ENCODE measurements at places on chromosomes 4 and X.

GRCh38 chr4:108570993-108571569, 49.3 kb upstream of the RPL34 start:
- no peak for DNase-seq

DNA sequence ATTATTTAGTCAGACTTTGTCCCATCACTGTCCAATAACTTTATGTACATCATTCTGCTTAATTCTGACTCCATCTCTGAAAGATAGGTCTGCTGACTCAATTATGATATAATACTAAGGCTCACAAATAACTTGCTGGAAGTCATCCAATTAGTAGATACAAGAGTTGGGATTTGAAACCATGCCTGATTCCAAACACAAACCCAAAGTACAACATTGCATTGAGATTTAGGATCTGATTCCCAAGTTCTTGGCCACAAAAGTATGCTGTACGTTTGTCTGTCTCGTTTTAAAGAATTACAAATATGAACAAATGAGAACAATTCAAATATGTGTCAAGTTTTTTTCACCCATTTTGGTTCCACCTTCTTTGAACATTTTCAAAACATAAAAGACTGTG, 108.8 kb downstream of the AMELX start:
- DNase-seq = no peak

- no peak for DNase-seq
These were observed 106.8 kb upstream of the RAI2 start for GRCh38 chrX:17967888-17968287.

- no peak for DNase-seq
These were observed 16.9 kb downstream of the PLP1 start for GRCh38 chrX:103793545-103793940.

GRCh38 chr4:89463341-89463740, 155.7 kb upstream of the GPRIN3 start:
- DNase-seq = no peak

DNA sequence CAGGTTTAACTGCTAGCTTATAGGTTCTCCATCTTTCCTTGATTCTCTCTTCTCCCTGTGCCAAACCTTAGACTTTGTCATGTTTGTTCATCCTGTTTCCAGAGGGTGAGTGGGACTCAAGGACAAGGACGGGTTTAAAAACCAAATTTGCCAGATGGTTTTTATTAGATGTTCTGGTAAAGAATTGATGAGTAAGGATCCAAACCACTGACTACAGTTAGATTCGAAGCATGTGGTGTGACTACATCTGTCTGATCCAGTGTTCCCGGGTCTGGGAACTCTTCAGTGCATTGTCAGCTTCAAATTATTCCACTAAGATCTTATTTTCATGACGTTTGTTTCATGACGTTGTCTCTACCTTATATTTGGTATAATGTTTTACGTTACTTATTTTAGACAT, 37.5 kb downstream of the MTMR1 start:
- no peak for DNase-seq

- no peak for DNase-seq
These were observed 60.6 kb downstream of the OPHN1 start for GRCh38 chrX:68372665-68373064.

DNA sequence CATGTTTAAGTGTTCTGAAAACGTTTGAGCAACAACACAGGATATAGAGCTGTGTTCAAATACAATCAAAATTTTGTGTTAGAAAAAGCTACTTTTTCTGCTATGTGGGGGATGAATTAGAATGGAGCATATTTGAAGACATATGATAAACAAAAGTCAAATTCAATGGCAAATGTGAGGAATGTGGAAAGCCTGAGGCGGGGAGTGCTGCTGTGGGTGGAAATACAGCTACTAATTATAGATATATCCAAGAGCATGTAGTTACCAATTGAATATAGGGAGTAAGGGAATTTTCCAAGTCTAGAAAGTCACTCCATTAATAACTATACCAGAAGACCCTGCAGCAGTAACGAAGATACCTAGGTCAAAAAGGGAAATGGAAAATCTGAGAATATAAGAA, 2370.4 kb upstream of the TENM3 start:
- no peak for DNase-seq

DNA sequence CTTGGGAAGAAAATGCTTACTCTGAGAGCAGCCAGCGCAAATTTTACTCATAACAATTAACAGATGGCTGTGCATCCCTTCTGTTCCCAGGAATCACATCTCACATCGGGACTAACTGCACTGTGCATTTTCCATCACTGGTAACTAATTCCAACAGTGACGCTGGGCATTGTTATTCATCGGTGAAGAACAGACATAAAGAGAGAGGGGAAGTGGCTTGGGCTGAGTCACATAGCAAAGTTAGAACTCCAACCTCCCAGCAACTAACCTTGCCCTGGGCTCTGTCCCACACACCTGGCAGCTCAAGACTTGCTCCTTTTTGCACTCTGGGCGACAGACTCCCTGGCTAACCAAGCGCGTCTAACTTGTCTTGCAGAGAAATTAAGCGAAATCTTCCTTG, 6.4 kb upstream of the LONRF3 start:
- no peak for DNase-seq

DNA sequence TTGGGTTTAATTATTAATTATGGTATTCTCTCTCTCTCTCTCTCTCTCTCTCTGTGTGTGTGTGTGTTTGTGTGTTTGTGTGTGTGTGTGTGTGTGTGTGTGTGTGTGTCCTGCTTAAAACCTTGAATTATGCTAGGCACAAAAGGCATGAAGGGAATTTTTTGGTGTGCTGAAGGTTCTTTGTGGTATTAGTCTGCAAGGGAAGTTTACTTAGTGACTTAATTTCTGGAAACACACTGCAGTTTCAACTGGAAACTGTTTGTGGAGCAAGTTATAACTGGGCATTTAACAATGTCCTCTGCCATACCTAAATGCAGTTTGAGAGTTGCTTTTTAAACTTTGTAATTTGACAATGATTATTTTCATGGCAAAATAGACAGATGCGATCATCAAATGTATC, 111.7 kb downstream of the FRMPD4 start:
- DNase-seq = no peak

GRCh38 chrX:129071390-129071789, 451.9 kb downstream of the SMARCA1 start:
- DNase-seq = no peak

DNA sequence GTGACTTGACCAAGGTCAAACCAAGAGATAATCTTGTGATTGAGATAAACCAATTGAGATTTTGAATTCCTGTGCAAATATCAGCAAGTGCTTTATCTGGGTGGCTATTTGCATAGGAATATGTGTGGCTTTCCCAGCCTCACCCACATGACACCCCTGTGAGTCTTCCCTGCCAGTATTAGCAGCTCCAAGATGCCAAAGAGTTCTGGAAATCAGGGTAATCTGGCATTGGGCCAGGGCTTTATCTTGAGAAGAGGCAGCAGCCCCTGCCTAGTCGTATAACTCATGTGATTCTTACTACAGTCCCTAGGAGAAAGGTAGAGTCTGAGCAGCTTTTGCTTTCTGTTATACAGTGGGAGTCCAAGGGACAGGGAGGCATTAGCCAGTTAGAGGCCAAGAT, 87.7 kb downstream of the RLIM start:
- no peak for DNase-seq

- DNase-seq = no peak
These were observed 1905.4 kb downstream of the C4orf33 start for GRCh38 chr4:131001371-131001770.

- DNase-seq = no peak
These were observed 173.7 kb downstream of the GPAT3 start for GRCh38 chr4:83709627-83710026.

GRCh38 chr4:55159851-55160250, 34.5 kb upstream of the KDR start:
- no peak for DNase-seq

GRCh38 chrX:153909024-153909979, 4.8 kb downstream of the AVPR2 start:
- DNase-seq = no peak

- DNase-seq = no peak
These were observed 150.6 kb downstream of the GATB start for GRCh38 chr4:151610229-151610628.

DNA sequence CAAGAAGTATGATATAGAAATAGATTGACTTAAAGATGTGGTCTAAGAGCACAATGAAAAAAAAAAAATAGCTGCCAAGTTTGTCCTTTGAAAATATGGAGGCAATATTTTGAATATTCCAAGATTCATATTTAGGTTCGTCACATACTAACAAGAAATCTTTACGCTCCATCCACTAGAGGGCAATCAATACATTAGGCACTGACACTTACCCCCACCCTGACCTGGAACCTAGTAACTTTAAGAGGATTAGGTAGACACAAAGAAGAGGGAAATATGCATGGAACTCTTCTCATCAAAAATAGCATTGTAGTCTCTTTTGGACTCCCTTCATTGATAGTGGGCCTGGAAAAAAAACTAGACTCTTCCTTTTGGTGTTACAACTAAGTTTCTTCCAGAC, 1108.1 kb downstream of the PCDH19 start:
- no peak for DNase-seq

DNA sequence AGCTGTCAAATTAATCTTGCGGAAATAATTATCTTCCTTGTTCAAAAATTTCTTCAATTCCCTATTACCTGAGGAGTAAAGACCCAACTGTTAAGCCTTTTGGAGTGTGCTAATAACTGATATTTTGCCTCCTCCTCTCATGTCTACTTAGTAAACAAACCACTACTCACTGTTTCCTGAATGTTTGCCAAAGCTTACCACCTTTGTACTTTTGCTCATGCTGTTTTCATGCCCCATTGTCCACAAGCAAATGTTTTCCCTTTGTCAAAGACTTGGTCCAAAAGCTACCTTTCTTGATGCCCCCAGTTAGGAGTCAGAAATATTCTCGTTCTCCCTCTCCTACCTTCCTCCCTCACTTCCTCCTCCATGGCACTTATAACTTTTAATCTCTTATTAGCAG, 226.1 kb downstream of the ENOX2 start:
- no peak for DNase-seq

GRCh38 chr4:151324124-151324751, 1.2 kb downstream of the SH3D19 start:
- no peak for DNase-seq

DNA sequence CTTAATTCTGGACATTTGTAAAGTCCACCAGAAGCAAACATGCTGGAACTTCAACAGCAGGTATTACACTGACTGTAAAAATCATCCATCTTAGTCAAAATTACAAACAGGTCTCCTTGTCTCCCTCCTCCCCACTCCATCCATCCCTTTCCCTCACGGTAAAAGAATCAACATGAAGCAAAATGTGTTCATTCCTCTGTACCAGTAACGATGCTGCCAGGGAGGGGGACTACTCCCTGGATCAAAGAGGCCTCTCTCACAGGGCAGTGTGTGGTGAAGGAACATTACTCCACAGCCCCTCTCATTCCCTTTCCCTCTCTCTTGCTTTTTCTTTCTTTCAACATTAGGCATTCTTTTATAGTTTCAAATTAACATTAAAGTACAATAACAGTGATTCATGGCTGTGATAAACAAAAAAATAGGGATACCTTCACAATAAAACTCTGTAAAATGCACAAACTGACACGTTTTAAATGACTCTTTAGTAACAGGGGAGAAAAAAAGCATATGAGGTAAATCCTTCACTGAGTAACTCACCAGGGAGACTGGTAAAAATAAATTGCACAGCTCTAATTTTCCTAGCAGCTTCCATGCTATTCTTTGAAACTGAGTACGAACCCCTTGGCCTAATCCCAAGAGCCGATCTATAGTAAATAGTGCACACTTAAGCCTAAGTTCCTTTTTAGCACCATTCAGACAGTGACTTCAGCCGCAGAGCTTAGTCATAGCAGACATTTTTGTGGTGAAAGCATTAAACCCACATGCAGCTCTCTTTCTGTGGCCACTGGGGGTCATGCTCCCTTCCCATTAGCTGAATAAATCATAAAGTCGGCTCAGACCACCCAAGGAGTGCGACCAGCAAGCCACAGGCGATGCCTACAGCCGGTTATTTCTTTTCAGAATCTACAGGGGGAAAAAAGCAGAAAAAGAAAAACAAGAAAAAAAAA, 215.6 kb upstream of the GYPA start:
- no peak for DNase-seq

DNA sequence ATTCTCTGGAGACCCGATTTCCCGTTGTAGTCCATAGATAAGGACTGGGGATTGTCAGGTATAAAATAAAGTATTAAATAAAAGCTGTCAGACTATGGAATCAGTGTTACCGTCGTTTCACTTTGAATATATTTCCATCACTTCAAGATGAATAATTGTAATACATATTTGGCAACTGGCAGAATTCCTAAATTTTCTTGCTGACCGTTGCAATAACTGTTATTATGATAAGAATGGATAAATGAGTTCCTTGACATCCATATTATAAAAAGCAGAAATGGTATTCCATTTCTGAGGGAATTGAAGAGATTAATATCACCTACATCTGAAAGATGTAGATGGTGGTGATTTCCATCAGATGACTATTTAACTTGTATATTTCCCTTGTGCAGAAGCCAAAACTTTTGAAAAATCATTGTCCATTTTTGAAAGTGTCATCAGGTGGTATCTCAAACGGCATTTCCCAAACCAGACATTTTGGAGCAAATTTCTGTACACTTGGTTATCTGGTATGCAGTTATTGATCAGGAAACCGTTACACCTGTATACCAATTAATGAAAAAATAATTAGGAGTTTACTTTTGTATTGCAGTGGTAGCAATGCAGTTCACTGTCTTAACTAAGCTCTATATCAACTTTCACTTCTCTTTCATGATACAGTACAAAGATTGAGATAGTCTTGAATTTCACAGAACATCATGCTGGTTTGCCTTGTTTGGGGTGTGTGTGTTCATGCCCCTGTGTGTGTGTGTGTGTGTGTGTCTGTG, 878.5 kb downstream of the PCDH18 start:
- DNase-seq = no peak

GRCh38 chrX:7117587-7117986, 29.9 kb upstream of the STS start:
- DNase-seq = no peak

GRCh38 chr4:77273412-77273811, 116.4 kb downstream of the CCNG2 start:
- DNase-seq = no peak

- no peak for DNase-seq
These were observed 52.8 kb downstream of the MED28 start for GRCh38 chr4:17667253-17667652.

GRCh38 chr4:6379767-6380745, 92.4 kb downstream of the PPP2R2C start:
- no peak for DNase-seq

Measured in stimulated activated CD8-positive, alpha-beta memory T cell treated with anti-CD3 and anti-CD28 coated beads, Interleukin-15, amount 100 ng/mL, for 1 hour (primary cell).